Activated CD4-positive, alpha-beta memory T cell treated with anti-CD3 and anti-CD28 coated beads, Interleukin-2, amount 10 ng/mL, durations not matched to agents 7 days and 5 days (primary cell): ENCODE measurements at places on chromosomes 2 and 18. TPM values are rescaled to one million over a fixed set of nuclear protein-coding genes. Genes with fewer than 3 reads are reported as not detected.

RNF152 gene
- 0.03 TPM for total RNA-seq

TUBA3E gene
- total RNA-seq, result not detected

TXNDC2 gene
- 0.30 TPM for total RNA-seq

KYNU gene
- total RNA-seq, result not detected

ANKMY1 gene
- total RNA-seq, result 28.2 TPM

MRPL33 gene
- 58.4 TPM for total RNA-seq

MYL12A gene
- total RNA-seq, result 1,118 TPM

SYT4 gene
- not detected for total RNA-seq

SOX11 gene
- not detected for total RNA-seq

MAP3K20 gene
- total RNA-seq, result 15.2 TPM

GALNT1 gene
- total RNA-seq, result 47.3 TPM

TTC27 gene
- total RNA-seq, result 12.7 TPM

CTAGE1 gene
- total RNA-seq, result not detected

DCC gene
- total RNA-seq, result not detected

RUFY4 gene
- 3.2 TPM for total RNA-seq

RAB27B gene
- 5.2 TPM for total RNA-seq

SFT2D3 gene
- total RNA-seq, result 5.2 TPM

ANTXR1 gene
- total RNA-seq, result not detected

AFF3 gene
- 0.03 TPM for total RNA-seq

NEB gene
- total RNA-seq, result 0.45 TPM

CACNB4 gene
- total RNA-seq, result 0.30 TPM

FHOD3 gene
- total RNA-seq, result not detected

GREB1 gene
- 0.33 TPM for total RNA-seq

ARHGAP28 gene
- total RNA-seq, result not detected

PAIP2B gene
- total RNA-seq, result 1.7 TPM

PLEKHH2 gene
- total RNA-seq, result 0.48 TPM

C2orf81 gene
- total RNA-seq, result 1.2 TPM

GLI2 gene
- total RNA-seq, result 0.43 TPM

CCDC150 gene
- total RNA-seq, result 12.1 TPM

UGT1A8 gene
- not detected for total RNA-seq

TCF23 gene
- not detected for total RNA-seq

ABCB11 gene
- total RNA-seq, result not detected

ATG4B gene
- total RNA-seq, result 84.1 TPM

IL1B gene
- total RNA-seq, result not detected

CCDC148 gene
- total RNA-seq, result not detected

VAMP8 gene
- 132 TPM for total RNA-seq

REG1B gene
- total RNA-seq, result not detected

POTEJ gene
- not detected for total RNA-seq

HEATR5B gene
- 19.3 TPM for total RNA-seq

TUBB8B gene
- not detected for total RNA-seq

CNNM4 gene
- total RNA-seq, result 9.4 TPM

KLHL41 gene
- total RNA-seq, result not detected

ACVR1 gene
- 24.2 TPM for total RNA-seq

CHRND gene
- total RNA-seq, result not detected

CENPA gene
- total RNA-seq, result 39.5 TPM

SP5 gene
- total RNA-seq, result not detected

TRIM43 gene
- 0.73 TPM for total RNA-seq
